ENCODE measurements at places on chromosomes 2 and 18.
A peak's percentile ranks its signal among the peaks of the same experiment; 100 is the strongest.

DNA sequence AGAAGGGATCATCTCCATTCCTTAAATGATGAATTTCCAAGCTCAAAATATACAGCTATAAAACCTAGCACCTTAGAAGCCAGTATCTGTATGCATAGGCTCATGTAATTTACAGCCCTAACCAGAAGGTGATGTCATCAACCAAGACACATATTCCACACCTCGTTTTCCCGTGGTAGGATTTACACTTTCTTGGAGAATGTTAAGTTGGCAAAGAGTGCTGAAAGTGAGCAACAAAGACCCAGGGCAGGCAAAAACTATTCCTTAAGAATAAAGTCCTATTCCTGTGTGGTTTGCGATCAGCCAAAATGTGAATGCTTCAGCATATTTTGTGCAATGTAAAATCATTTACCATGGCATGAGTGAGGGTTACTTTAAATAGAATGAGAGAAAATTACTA is 247.1 kb downstream of the OSR1 start:
- no peak for DNase-seq

GRCh38 chr18:59561612-59562011 is 135.6 kb downstream of the CCBE1 start:
- DNase-seq: no peak

GRCh38 chr18:76588601-76589226 is 93.7 kb upstream of the ZNF516 start:
- no peak for DNase-seq

DNA sequence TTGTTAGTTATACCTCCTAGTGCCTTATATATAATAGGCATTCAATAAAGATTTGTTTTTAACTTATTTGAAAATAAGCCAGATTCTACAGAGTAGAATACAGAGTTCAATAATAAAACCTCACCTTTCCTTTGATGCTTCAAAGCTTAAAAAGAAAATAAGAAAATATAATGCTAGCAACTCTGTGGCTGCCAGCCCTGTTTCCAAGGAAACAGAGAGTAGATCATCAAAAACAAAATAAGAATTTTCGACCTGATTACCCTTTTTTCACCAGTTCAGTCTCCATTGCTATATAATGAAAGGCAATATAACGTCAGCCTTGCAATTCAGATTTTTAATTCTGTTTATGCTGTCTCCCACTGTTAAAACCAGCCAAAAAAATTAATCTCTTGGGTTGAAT is 8.9 kb upstream of the PGAP1 start:
- no peak for DNase-seq

- peak; percentile 33 for DNase-seq
Measured at GRCh38 chr18:35355140-35355618, 11.0 kb upstream of the ZNF24 start.

GRCh38 chr2:1422716-1423285 is 9.5 kb downstream of the TPO start:
- no peak for DNase-seq

- DNase-seq: no peak
Measured at GRCh38 chr2:133811409-133812125, 243.3 kb upstream of the NCKAP5 start.

DNA sequence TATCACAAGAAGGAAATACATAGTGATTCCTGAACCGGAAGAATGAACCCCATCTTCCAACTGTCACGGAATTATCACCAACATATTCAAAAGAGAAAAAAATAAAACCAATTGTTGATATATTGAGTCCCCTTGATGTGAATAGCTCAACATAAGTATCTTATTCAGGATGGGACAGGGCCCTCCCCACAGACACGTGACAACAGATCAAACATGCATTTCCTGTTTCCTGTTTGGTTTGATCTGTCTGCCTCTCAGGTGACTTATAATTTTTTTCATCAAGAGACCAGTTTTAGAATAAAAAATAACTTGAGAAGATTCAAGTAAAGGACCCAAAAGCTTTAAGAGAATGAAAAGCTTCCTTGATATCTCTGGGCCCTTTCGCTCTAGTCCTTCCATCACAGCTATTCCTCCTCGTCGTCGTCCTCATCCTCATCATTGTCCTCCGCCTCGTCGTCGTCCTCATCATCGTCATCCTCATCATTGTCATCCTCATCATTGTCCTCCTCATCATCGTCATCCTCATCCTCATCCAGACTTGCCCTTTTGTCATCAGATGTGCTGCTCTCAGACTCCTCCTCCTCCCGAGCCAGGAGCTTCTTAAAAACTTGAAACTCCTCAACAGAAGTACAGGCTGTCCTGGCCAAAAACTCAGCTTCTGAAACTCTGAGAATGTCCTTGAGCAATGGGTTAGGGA is 6.3 kb downstream of the MTERF4 start:
- no peak for DNase-seq
